ENCODE measurements at places on chromosomes 2 and 18.
A peak's percentile ranks its signal among the peaks of the same experiment; 100 is the strongest.

DNA sequence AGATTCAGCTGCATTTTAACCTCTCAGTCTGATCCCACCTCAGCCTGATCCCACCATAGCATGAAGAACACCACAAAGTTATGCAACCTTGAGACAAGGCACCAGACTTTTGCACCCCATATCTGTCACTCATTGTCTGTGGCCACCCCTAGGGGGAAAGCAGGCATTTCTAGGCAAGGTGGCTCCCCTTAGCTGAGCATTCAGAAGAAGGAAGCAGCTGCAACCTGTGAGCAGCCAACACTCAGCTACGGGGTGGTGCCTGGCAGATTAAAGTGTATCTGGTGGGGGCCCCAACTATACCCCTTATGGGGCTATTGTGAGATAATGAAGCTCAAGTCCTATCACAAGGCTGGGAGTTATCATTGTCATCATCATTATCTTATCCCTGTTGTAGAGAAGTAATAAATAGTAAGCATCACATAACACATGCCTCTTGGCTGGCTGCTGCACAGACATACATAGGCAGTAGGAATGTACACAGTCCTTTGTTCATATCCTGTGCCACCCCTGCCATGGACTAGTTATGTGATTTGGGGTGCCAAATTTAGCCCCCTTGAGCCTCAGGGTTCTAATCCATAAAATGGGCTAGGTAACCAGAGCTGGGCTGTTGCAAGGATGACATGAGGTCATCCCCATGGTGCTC, 20.6 kb upstream of the TMEM163 start:
- H3K27ac ChIP-seq, result no peak overlapping the region
- H3K27me3 ChIP-seq, result peaks cover 14% of the 10 kb centered on the region
- no peaks in the 10 kb centered on the region for H3K4me1 ChIP-seq
- no peak overlapping the region for H3K4me3 ChIP-seq
- H3K36me3 ChIP-seq, result no peaks in the 10 kb centered on the region

DNA sequence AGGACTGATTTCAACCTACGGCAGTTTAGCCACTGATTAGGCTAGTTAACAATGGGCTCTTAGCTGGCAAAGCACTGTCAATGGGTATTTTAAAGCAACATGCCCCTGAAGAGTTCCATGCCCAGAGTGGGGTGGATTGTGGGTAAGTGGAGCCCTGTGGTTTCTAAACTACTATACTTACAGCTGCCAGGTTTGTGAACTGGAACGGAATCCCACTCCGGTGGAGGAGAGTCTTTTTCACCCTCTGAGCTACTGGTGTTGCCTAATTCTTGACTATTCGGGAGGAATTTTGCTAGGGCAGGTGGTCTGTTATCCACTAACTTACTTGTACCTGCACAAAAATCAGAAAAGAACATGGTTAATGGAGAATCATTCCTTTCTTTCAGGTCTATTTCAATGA, 52.6 kb downstream of the ZAP70 start:
- H3K36me3 ChIP-seq, result peaks cover 15% of the 10 kb centered on the region
- H3K27ac ChIP-seq, result no peak overlapping the region
- peaks cover 13% of the 10 kb centered on the region for H3K4me1 ChIP-seq
- no peak for DNase-seq
- no peaks in the 10 kb centered on the region for H3K27me3 ChIP-seq
- H3K4me3 ChIP-seq, result no peak overlapping the region

DNA sequence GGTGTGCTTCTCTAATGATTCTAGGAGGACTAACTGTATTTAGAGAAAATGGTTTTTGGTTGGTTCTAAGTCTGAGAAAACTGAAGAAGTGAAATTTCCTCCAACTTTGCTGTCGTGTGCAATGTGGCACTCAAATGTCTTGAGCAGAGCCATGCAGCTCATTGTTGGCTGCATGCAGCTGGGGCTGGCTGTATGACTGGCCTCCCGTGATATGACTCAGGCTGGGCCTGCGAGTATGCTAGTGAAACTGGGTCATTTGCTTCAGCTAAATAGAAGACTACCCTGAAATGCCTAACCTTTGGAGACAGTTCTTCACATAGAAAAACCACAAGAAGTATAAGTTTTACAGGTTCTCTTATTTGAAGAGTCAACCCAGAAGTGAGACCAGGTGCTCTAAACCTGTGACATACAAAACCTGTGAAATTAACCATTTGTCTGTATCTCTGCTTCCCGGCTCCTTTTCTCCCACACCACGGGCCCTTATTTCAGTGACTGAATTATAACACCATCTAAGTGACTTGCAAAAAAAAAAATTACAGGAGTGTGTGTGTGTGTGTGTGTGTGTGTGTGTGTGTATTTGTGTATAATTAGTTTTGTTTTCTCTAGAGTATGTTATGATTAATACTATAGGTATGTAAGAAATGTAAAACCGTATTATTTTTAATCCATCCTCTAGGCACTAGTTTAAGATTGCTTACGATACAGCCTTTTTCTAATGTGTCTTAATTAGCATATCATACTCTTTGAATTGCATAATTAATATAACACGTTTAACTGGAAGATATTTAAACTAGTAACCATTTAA, 15.9 kb downstream of the POLI start:
- H3K36me3 ChIP-seq, result peaks cover 49% of the 10 kb centered on the region
- peak; percentile 43 for DNase-seq
- peak overlapping the region; percentile 55 for H3K27ac ChIP-seq
- no peak overlapping the region for H3K4me3 ChIP-seq
- H3K4me1 ChIP-seq, result peaks cover 19% of the 10 kb centered on the region

DNA sequence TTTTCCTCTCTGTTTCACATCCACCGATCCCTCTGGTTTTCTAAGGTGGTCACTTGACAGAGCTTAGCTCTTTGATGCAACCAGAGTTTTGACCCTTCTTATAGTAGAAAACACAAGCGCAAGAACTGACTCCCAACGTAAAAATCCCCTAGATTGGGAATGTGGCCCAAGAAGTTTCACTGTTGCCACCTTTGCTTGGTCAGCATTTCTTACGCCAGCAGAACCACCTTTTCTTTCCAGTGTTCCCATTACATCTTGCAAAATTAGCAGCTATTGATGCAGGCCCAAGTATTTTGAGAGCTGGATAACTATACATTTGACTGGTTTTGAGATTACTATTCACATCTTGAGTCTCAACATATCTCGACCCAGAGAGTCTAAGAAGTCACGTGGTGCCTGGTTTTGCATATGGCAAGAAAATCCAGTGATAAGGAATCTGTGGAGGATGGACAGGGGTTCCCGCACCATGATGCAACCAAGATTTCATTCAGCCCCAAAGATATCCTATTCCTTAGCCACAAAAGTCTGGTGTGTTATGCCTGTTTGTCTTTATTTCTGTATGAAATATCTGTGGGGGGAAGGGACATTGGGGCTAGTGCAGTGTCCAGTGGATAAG, 37.9 kb downstream of the FBLN7 start:
- peaks cover 17% of the 10 kb centered on the region for H3K4me1 ChIP-seq
- H3K4me3 ChIP-seq, result no peak overlapping the region
- H3K36me3 ChIP-seq, result peaks cover 1% of the 10 kb centered on the region
- no peak overlapping the region for H3K27ac ChIP-seq

DNA sequence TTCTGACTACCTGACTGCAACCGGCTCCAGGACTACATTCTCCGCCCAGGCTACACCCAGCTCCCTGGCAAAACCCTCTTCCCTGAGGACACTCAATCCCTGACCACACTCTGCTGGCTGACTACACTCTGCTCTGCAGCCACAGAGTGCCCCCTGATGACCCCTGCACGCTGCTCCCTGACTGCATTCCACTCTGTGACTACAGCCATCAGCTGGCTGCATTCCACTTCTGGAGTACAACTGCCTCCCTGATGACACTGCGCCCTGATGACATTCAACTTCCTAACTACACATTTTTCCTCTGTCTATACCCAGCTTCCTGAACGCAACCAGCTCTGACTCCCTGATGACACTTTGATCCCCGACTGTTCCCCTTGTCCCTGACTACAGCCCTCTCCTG, 71.3 kb upstream of the NRXN1 start:
- no peak for DNase-seq
- no peaks in the 10 kb centered on the region for H3K4me1 ChIP-seq
- no peaks in the 10 kb centered on the region for H3K27me3 ChIP-seq
- H3K36me3 ChIP-seq, result no peaks in the 10 kb centered on the region

GRCh38 chr2:239044336-239044735, 196.5 kb downstream of the TWIST2 start:
- peaks cover 7% of the 10 kb centered on the region for H3K4me1 ChIP-seq
- no peak overlapping the region for H3K27ac ChIP-seq
- no peak for DNase-seq
- no peaks in the 10 kb centered on the region for H3K27me3 ChIP-seq
- no peaks in the 10 kb centered on the region for H3K36me3 ChIP-seq
- H3K4me3 ChIP-seq, result no peak overlapping the region

GRCh38 chr2:8215159-8215863, 466.5 kb upstream of the ID2 start:
- DNase-seq, result no peak
- no peak overlapping the region for H3K4me3 ChIP-seq
- peaks cover 5% of the 10 kb centered on the region for H3K4me1 ChIP-seq
- peaks cover 2% of the 10 kb centered on the region for H3K27me3 ChIP-seq
- H3K36me3 ChIP-seq, result peaks cover 2% of the 10 kb centered on the region

DNA sequence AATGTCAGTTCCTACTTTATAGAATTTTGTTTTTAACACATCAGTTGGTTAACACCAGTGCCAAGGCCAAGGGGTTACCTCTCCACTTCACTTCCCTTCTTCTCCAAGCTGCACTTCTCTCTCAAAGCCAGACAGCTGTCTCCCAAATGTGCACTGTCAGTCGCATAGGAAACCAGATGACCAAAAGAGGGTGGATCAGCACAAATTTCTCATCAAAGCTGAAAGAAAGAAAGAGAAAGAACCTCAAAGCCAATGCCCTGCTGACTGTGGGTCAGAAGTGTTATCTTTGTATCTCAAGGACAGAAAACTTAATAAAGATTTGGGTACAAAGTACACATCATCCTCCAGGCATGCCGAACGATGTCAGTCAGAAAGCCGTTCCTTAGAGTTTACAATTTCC, 32.2 kb downstream of the SPATS2L start:
- no peak overlapping the region for H3K4me3 ChIP-seq
- peaks cover 21% of the 10 kb centered on the region for H3K36me3 ChIP-seq
- peaks cover 20% of the 10 kb centered on the region for H3K4me1 ChIP-seq
- H3K27me3 ChIP-seq, result no peaks in the 10 kb centered on the region
- DNase-seq, result no peak

GRCh38 chr18:62277045-62277444, 48.1 kb upstream of the TNFRSF11A start:
- no peak for DNase-seq
- H3K4me3 ChIP-seq, result no peak overlapping the region
- H3K27ac ChIP-seq, result no peak overlapping the region
- H3K4me1 ChIP-seq, result peaks cover 13% of the 10 kb centered on the region

GRCh38 chr18:42365591-42365990, 410.6 kb downstream of the PIK3C3 start:
- H3K27ac ChIP-seq, result no peak overlapping the region
- no peaks in the 10 kb centered on the region for H3K27me3 ChIP-seq
- DNase-seq, result no peak
- no peaks in the 10 kb centered on the region for H3K36me3 ChIP-seq

GRCh38 chr2:170818752-170819470, 2.2 kb downstream of the GAD1 start:
- H3K4me3 ChIP-seq, result peak overlapping the region; percentile 73
- peaks cover 90% of the 10 kb centered on the region for H3K27me3 ChIP-seq
- H3K36me3 ChIP-seq, result peaks cover 2% of the 10 kb centered on the region
- H3K4me1 ChIP-seq, result peaks cover 66% of the 10 kb centered on the region

- no peak overlapping the region for H3K4me3 ChIP-seq
- H3K4me1 ChIP-seq, result peaks cover 10% of the 10 kb centered on the region
- H3K27ac ChIP-seq, result no peak overlapping the region
- no peaks in the 10 kb centered on the region for H3K27me3 ChIP-seq
Observed at GRCh38 chr2:202169832-202170424, 68.5 kb downstream of the SUMO1 start.

- no peak overlapping the region for H3K4me3 ChIP-seq
- H3K27me3 ChIP-seq, result peaks cover 5% of the 10 kb centered on the region
- no peaks in the 10 kb centered on the region for H3K36me3 ChIP-seq
- H3K4me1 ChIP-seq, result peaks cover 41% of the 10 kb centered on the region
Observed at GRCh38 chr2:181440919-181441318, 16.3 kb upstream of the ITGA4 start.

DNA sequence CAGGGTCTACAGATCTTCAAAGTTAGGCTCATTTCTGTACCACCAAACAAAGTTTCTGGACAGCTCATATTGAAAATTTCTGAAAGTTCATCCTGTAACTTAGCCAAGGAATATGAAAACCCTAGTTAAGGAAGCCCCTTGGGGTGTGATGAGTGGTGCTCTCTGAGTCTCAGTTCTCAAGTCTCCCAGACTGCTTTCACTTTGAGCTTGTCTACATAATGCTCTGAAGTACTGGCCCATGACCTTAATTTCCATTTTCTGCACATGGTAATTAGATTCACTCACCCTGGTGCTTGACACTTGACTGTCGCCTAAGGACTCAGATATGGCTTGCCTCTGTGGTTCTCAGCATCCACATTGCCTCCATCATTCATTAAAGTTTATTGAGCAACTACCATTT, 51.7 kb upstream of the SATB2 start:
- H3K27ac ChIP-seq, result no peak overlapping the region
- H3K4me1 ChIP-seq, result no peaks in the 10 kb centered on the region
- no peak for DNase-seq
- H3K27me3 ChIP-seq, result peaks cover 5% of the 10 kb centered on the region

DNA sequence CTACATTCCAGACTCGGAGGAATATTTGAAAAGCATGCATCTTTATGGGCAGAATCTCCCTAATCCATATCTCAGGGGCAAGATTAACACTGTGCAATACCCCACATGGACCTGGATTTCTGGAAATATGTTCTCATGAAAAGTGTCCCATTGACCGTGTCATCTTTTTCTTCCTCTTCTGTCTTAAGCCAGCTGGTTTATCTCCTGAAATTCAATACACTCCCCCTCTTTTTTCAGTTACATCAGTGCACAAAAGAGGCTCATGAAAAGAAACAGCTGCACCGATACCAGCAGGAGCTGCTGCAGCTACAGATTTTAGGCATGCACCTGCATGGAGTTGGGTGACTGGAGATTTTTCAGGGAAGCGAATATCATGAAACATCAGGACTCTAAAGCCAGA, 117.2 kb downstream of the SLC4A3 start:
- no peaks in the 10 kb centered on the region for H3K36me3 ChIP-seq
- H3K4me1 ChIP-seq, result no peaks in the 10 kb centered on the region
- H3K4me3 ChIP-seq, result no peak overlapping the region
- H3K27ac ChIP-seq, result no peak overlapping the region
- H3K27me3 ChIP-seq, result peaks cover 3% of the 10 kb centered on the region
